ENCODE measurements at places on chromosomes 16 and 17. TPM values are rescaled to one million over a fixed set of nuclear protein-coding genes. Genes with fewer than 3 reads are reported as not detected.

The ZNF267 gene
- 9.5 TPM for total RNA-seq

The KRT33B gene
- not detected for total RNA-seq

The GINS2 gene
- total RNA-seq = 0.37 TPM

The PYDC1 gene
- not detected for total RNA-seq

The SLC6A2 gene
- not detected for total RNA-seq

The CACNG3 gene
- not detected for total RNA-seq

The MYCBPAP gene
- total RNA-seq = 0.43 TPM

The MLST8 gene
- total RNA-seq = 16.6 TPM

The ZNF469 gene
- total RNA-seq = 0.35 TPM

The NOXO1 gene
- total RNA-seq = 0.42 TPM

The RUSF1 gene
- 50.2 TPM for total RNA-seq

The CCL1 gene
- total RNA-seq = not detected

The KCNH6 gene
- 0.59 TPM for total RNA-seq

The PDE6G gene
- 0.31 TPM for total RNA-seq

The CCDC200 gene
- total RNA-seq = 0.51 TPM

The KRT32 gene
- not detected for total RNA-seq

The SPECC1 gene
- 5.8 TPM for total RNA-seq

The PRKCB gene
- 0.39 TPM for total RNA-seq

The CDH11 gene
- total RNA-seq = 2.1 TPM

The CCL3 gene
- total RNA-seq = 3.5 TPM

The MGAT5B gene
- 0.21 TPM for total RNA-seq

The ARL6IP1 gene
- 28.9 TPM for total RNA-seq

The GNG13 gene
- total RNA-seq = not detected

The BCAR1 gene
- 54.8 TPM for total RNA-seq

The SLC52A1 gene
- total RNA-seq = not detected

The SMIM36 gene
- not detected for total RNA-seq

The PPM1E gene
- 0.49 TPM for total RNA-seq

The MEOX1 gene
- total RNA-seq = 0.81 TPM

The KRTAP4-4 gene
- total RNA-seq = not detected

The VTN gene
- total RNA-seq = 9.8 TPM

The GALNS gene
- total RNA-seq = 7.3 TPM

The GFAP gene
- 0.28 TPM for total RNA-seq

The HYDIN gene
- total RNA-seq = 3.9 TPM

The MILR1 gene
- total RNA-seq = 1.0 TPM
